Activated naive CD4-positive, alpha-beta T cell treated with anti-CD3 and anti-CD28 coated beads, Interleukin-2, amount 50 U/mL, for 72 hours (primary cell): ENCODE measurements at places on chromosomes 1 and 21. TPM values are rescaled to one million over a fixed set of nuclear protein-coding genes. Genes with fewer than 3 reads are reported as not detected.
A peak's percentile ranks its signal among the peaks of the same experiment; 100 is the strongest.

PRELP gene
- 0.07 TPM for total RNA-seq

KLHDC7A gene
- not detected for total RNA-seq

C1orf141 gene
- not detected for total RNA-seq

GJC2 gene
- total RNA-seq = 0.86 TPM

PIGK gene
- 26.6 TPM for total RNA-seq

H6PD gene
- 16.2 TPM for total RNA-seq

C1orf94 gene
- total RNA-seq = not detected

OR2M7 gene
- not detected for total RNA-seq

LORICRIN gene
- total RNA-seq = not detected

GRCh38 chr1:227789084-227790033 is 26.1 kb upstream of the PRSS38 start:
- no peak for DNase-seq

DNA sequence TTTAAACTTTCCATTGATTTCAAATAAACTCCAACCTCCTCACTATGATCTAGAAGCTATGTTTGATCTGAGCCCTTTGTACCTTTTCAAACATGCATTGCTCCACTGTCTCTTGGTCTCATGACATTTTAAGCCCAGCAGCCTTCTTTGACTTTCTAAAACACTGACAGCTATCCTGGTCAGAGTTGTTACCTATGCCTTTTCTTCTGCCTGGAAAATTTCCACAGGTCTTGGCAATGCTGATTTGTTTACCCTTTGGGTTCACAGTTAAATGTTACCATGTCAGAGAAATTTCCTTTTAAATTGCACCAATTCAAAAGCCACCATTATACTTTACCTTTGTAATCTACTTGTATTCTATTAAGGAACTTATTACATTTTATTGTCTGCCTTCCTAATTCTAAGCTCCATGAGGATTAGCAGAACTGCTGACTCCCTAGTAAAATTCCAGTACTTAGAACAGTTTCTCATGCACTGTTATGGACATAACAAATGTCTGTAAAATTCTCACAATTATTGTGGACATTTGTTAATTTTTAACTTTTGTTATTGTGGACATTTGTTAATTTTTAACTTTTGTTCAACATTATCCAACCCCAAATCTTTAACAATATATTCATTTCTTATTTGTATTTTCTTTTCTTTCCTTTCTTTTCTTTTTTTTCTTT is 1064.4 kb downstream of the NCAM2 start:
- no peak for DNase-seq

- peak; percentile 19 for DNase-seq
Measured at GRCh38 chr1:13699510-13699909, 478 bp upstream of the PRDM2 start.

GRCh38 chr1:61432616-61433388 is 292.1 kb downstream of the TM2D1 start:
- no peak for DNase-seq

DNA sequence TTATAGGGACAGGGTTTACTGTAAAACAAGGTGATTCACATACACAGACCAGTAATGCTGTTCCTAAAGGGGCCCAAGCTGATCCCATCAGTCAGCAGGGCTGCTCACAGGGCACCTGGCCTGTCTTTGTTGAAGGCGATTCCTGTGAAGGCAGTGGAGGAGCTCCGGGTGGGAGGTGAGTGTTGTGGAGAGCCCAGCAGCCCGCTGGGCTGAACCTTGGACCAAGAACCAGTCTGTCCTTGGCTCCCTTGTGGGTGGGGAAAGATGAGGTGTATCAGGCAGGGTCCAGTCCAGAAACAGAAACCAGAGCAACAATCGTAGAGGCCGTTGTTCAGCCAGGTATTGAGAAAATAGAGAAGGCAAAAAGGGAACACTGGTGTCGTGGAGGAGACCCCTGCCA is 12.5 kb downstream of the PDXK start:
- no peak for DNase-seq

DNA sequence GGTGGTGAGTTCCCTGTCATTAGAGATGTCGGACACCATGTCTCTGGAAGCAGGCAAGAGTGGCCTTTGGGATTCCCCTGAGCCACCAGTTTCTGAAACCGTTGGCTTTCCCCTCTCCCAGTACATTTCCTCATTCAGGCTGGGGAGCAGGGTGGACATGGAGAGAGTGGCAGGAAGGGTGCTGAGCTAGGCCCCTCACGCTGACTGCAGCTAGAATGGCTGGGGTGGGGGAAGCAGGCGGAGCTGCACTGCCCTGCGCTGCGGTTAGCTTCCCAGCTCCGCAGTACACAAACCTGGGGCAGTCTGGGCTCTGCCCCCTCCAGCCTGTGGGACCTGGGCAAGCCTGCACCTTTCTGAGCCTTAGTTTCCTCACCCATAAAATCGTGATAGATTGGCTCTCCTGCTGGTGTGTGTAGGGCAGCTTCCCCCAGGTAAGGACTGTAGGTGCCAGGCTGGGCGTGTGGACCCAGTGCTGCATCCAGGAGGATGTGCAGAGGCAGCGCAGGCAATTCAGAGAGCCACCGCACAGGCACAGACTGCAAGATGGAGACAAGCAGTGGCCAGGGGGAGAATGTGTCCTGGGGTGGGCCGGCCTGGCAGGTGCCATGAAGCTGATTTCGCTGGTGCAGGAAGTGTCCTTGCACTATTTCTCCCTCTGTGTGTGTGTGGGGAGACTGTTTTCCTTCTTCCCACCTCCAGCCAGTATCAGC is 3.0 kb downstream of the PLA2G2F start:
- no peak for DNase-seq

DNA sequence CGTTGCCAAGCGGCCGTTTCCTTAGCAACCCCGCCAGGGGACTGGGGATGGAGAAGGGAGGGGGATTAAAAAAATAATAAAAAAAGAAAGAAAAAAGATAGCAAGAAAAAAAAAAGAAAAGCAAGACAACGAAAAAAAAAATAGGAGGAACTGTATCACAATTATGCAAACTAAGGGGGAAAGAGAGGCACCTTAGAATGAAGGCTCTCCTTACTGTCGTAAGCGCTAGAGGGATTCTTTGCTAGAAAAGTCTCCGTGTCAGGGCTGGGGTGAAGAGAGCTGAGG is 625 bp upstream of the NEGR1 start:
- no peak for DNase-seq

GRCh38 chr1:74773582-74773981 is 40.6 kb downstream of the TYW3 start:
- DNase-seq = no peak

DNA sequence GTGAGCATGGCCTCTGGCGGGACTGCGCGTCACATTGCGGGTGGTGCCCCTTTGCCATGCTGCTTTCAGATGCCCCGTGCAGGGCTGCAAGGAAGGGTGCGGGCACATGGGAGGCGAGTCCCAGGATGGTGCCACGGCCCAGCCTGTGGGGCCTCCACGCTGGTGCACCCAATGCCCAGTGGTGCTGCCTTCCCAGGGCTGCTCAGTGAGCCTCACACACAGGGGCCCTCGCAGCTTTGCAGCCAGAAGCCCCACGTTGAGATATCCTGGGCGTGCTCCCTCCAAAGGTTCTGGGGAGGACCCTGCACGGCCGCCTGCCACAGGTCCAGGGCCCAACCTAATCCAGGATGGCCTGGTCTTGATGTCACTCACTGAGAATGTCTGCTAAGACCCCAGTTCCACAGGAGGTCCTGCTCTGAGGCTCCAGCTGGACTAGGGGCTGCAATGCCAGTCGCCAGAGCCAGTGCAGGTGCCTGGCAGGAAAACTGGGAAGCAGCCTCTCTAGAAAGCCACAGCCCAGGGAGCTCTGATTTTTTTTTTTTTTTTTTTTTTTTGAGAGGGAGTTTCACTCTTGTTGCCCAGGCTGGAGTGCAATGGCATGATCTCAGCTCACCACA is 34.1 kb upstream of the PRSS38 start:
- DNase-seq = no peak

DNA sequence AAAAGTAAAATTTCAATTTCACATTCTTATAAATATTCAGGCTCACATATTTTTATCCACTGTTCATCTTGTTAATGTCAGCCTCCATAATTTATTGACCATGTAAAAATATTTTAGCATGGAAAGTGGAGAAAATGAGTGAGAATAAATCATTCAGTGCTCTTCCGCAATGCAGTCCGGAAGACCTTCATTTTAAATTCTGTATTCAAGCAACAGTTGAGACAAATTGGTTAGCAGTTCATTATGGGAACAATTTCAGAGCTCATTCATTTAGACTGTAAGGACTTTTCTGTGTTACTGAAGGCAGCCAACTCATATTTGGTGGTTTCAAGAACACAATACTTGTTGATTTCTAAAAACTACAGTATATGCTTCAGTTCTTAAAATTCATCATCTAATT is 97.8 kb downstream of the TYW3 start:
- no peak for DNase-seq

- no peak for DNase-seq
Measured at GRCh38 chr1:232529747-232530146, 100.2 kb downstream of the SIPA1L2 start.
